ENCODE measurements at places on chromosomes 3 and 15.

GRCh38 chr3:23859012-23859743 lies 53.4 kb downstream of the UBE2E1 start:
- DNase-seq = no peak

DNA sequence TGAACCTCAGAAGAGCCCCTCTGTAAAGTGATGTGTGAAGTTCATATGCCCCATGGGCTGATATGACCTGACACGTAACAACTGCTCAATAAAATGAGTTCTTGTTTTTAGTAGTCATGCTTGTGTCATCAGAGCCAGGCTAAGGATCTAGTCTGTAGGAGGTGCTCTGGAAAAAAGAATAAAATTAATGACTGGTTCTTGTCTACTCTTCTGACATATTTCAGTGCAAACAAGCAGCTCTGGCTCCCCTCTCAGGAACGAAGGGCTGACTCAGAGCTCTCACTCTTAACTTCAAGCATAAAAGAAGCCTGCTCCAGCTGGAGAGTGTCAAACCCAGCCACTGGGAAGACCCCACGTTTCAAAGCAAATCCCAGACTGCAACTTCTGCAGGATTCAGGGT lies 77.0 kb downstream of the LRIG1 start:
- DNase-seq = no peak

GRCh38 chr15:70726753-70727152 lies 36.6 kb downstream of the UACA start:
- no peak for DNase-seq

DNA sequence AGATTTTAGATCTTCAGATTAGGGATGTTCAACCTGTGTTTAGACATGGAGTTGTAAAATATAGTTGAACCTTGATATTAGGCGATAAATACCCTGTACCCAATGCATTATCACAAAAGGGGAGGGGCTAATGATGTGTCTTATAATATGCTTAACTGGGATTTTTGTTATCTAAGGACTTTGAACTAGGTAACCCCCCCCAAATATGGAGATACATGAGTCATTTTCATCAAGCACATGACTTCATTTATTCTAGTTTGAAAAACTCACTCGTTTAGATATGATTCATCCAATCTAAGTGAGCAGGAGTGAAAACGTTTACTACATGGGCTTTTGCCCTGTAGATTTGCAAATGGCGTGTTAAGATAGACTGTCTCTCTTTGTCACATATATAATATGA lies 212.4 kb downstream of the IL5RA start:
- no peak for DNase-seq

DNA sequence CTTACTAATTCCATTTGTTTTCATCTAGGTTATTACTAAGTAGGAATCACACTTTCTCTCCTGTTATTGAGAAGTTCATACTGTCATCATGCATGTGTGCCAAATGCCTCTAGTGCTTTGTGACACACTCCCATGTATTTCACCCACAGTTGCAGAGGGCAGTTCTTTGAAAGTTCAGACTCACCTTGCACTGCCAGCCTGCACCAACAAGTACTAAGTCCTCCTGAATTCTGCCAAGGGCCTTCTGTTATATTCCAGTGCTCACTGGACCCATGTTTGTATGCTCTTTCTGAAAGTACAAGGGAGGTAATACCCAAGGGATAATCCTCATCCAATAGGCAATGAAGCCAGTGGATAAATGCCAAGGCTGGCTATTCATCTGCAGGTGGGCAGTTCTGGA lies 136.6 kb upstream of the ARPP21 start:
- no peak for DNase-seq

GRCh38 chr3:84066915-84067314 lies 891.9 kb upstream of the CADM2 start:
- DNase-seq = no peak

DNA sequence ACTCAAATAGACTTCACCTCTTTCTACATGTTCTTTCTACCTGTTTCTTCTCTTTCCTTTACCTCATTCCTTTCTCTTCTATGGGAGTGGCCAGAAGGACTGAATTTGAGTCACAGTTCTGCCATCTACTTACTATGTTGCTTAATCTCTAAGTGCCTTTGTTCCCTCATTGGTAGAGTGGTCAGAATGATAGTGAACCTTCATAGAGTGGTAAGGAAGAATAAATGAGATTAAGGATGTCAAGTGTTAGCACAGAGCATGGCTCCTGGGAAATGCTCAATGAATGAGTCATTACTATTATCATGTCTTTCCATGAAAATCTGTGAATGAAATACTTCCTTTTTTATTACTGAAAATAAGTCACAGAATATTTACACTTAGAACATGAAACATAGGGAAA lies 17.5 kb downstream of the TMEM207 start:
- no peak for DNase-seq

GRCh38 chr3:178367817-178368617 lies 168.2 kb upstream of the KCNMB2 start:
- no peak for DNase-seq

- no peak for DNase-seq
Observed at GRCh38 chr3:163273694-163274093, 1777.1 kb downstream of the OTOL1 start.

GRCh38 chr3:43287500-43287873 lies 1.1 kb downstream of the SNRK start:
- DNase-seq = no peak

- no peak for DNase-seq
Observed at GRCh38 chr3:109926376-109926775, 589.0 kb upstream of the DPPA4 start.

GRCh38 chr3:181569356-181569940 lies 142.3 kb upstream of the SOX2 start:
- no peak for DNase-seq

DNA sequence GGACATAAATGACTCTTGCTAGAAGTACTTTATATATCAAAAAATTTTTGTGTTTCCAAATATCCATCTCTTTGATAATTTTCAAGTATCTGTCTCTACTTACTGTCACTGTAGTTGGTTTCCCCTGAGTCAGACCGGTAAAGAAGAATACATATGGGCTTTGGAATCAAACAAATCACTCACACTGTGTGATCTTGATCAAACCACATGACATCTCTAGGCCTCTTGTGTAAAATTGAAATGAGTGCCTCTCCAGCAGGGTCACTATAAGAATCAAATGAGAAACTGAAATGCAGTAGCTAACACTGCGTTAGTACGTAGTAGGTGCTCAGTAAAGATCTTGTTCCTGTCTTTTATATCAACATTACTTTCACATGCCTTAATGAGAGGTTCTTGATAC lies 314.6 kb upstream of the STT3B start:
- DNase-seq = no peak

GRCh38 chr3:108133858-108134554 lies 43.2 kb upstream of the CD47 start:
- DNase-seq = no peak

DNA sequence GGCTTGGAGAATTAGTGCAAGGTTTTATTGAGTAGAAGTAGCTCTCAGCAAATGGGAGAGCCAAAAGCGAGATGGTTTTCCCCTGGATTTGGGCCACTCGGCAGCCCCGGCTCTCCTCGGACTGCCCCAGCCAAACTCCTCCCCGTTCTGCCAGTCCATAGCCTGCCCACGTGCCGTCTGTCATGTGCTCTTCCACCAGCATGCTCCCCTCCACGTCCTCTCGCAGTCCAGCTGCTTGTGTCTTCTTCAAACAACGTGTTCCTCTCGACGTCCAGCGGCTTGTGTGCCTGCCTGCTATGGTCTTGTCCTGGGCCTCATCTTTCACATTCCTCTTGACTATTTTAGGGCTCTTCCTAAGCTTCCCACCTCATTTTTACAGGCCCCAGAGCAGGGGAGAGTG lies 16.7 kb upstream of the SECISBP2L start:
- no peak for DNase-seq

DNA sequence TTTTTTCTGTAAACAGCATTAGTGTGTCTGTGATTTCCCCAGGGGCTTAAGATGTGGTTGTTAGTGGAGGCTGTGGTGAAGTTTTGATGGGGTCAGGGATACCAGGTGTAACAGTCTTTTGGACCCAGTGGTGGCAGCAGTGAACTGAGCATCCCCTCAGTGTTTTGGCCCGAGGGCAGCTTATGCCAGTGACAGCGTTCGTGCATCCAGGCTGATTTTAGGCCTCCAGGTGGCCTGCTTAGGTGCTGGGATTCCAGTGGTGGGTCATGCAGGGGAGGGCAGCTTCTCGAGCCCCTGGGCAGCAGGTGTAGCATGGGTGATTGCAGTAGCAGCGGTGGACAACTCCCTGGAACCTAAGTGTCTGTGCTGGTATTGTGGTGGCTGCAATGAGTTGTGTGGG lies 29.2 kb downstream of the STT3B start:
- DNase-seq = no peak

- no peak for DNase-seq
Observed at GRCh38 chr15:45668386-45668785, 33.6 kb downstream of the SQOR start.

- DNase-seq = no peak
Observed at GRCh38 chr3:128318275-128318941, 148.3 kb downstream of the DNAJB8 start.

DNA sequence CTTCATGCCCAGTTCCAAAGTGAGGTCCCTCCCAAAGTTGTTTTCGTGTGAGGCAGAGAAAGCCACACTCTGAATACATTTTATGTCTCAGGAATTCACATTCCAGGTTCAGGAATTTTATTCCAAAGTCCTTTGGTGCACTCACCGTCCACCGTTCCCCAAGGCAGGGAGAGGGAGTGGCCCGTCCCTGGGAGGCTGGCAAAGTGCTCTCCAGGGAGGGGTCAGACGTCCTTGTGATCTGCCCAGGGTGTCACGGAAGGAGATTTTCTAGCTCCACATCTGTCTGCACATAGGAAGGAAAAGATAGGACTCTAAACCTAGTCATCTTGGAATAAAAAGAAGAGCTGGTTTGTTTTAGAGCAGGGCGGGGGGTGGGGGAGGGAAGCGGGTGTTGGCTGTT lies 47.9 kb downstream of the KLF13 start:
- no peak for DNase-seq

GRCh38 chr3:133527081-133527715 lies 46.3 kb upstream of the CDV3 start:
- DNase-seq = no peak

DNA sequence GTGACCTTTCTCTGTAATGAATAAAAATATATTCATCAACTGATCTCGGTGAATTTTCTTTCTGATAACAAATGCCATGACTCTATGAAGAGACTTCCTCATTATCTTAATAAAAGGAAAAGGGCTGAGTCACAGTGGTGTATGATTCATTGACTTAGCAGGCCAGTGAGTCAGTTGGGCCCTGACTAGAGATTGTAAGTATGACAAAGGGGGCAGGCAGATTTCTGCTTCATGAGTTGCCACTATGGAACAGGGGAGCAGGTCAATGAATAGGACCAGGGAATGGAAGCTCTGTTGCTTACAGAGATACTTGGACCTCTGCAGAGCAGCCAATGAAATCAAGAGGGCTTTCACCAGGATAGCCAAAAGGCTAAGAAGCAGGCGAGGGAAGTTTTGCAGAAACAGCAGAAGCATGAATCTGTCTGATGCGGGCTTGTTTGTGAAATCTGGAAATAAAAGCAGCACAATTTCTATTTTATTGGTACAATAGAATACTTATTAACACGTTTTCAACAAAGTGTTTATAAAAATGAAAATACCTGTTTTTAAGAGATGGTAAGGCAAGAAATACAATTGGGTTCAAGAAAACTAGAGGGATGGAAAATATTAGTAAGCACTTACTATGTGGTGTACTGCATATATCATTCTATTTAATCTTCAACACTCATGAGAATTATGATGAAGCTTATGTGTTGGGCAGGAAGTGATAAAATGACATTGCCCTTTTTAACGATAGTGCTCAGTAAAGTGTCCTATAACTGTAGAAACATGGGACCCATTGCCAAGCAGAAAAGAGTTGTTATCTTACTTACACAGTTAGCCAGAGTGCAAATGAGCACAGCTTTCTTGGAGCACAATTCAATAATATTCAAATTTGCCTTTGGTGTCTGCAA lies 169.8 kb upstream of the MYRIP start:
- DNase-seq = no peak

- DNase-seq = no peak
Observed at GRCh38 chr3:57030721-57031120, 29.7 kb upstream of the SPATA12 start.

DNA sequence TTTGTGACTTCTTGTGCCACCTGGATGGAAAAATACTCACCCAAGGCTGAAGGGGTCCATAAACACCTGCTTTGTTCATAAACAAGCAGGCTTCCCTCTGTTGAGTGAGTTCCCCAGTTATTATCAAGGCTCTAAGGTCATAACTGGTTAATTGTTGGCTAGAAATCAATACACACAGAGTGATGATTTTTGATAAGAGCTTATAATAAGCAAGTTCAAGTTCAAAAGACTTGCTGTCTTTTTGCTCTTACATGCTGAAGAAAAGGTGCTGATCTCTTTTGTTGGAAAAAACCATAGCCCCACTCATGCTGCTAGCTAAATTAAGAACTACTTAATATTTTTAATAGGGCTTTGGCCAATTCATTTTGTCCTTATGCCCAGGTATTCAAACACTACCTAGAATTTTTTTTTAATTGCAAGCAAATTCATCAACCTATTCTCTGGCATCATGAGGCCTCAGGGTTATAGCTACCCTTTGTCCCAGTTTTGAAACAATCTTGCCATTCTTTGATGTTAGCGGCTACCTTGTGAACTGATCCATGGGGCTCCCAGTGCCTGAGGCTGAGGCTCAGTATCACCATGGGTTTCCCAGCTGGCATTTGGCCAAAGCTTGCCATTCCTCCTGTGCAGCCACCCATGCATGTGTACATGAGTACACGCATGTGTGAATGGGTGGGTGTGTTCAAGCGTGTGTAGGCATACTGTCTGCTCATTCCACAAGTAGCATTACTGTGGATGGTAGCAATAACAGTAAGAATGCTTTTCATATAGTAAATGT lies 127.6 kb upstream of the LPP start:
- DNase-seq = no peak

- no peak for DNase-seq
Observed at GRCh38 chr3:100561459-100562158, 47.8 kb upstream of the ADGRG7 start.

DNA sequence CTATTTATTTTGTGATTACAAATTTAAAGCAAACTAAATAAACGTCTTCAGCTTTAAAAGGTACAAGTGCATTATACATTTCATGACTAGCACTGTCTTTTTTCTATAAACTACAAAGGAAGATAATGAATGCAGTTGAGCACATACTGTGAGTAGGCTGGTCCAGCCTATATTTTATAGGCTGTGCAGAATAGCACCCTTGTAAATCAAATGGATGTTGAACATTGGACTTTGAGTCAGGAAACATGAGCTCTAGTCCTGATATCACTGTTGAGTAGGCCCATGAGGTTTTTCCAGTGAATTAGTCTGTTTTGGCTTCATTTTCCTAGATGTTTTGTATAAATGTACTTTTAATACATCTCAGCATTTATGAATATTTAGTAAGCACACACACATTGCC lies 447.3 kb upstream of the KCNMB2 start:
- no peak for DNase-seq

- peak; percentile 35 for DNase-seq
Observed at GRCh38 chr3:134885877-134886621, 91.0 kb downstream of the EPHB1 start.

GRCh38 chr3:190526787-190527762 lies 13.2 kb downstream of the IL1RAP start:
- DNase-seq = no peak
